ENCODE measurements at places on chromosomes 2 and 18.

- no peak for DNase-seq
Measured at GRCh38 chr2:67451086-67451832, 54.1 kb downstream of the ETAA1 start.

DNA sequence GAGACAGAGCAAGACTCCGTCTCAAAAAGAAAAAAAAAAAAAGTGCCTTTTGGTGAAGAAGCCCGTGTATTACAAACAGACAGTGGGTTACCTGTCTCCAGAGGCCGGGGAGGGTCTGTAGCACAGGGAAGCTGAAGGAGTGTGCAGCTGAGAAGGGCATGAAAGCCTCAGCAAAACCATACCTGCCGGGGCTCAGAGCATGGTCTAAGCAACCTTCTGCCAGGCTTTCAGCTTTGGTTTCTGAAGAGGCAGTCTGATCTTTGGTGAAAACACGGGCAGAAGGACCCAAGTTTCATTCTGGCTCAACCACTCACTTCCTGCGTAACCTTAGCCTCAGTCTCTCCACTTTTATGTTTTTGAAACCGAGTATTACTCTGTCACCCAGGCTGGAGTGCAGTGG lies 21.5 kb downstream of the SH2D6 start:
- DNase-seq = peak; percentile 56

DNA sequence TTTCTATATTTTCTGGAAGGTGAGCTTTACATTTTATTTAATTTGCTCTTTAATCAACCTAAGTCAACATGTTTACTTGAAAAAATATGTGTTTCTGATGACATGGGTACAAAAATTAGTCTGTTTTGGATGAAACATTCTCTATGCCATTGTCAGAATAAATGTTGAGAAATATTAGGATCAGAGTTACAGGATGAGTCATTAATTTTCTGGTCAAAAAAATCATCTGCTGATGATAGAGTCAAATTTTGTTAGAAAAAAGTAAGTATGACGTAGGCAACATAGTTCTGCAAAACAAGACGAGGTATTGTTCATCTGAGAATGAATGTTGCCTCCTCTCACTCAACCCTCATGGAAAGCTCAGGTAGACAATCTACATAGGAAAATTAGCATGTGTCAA lies 107.6 kb upstream of the CAVIN2 start:
- no peak for DNase-seq

- no peak for DNase-seq
Measured at GRCh38 chr2:65263262-65263661, 35.6 kb downstream of the ACTR2 start.

DNA sequence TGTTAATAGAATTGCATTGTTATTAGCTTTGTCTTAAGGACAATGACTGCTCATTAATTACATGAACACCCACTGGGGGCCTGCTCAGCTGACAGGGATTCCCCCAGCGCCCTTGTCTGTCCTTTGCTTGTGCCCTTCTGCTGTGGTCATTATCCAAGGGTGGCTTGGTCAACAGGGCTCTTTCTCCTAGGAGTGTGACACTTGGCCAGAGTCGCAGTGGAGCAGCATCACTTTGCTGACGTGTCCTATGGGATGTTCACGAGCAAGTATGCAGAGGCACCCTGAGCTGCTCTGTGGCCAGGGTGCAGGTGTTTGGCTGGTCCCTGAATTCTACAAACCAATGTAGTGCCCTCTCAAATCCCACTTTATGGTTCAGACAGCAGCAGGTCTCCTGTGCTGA lies 46.0 kb downstream of the PTGR3 start:
- DNase-seq = no peak

GRCh38 chr2:165086337-165086736 lies 117.5 kb downstream of the SCN3A start:
- DNase-seq = no peak

GRCh38 chr18:59846814-59847490 lies 52.8 kb upstream of the PMAIP1 start:
- DNase-seq = no peak

Data from spleen (tissue), 13 donors.